ENCODE measurements at places on chromosomes 16 and 17.
A peak's percentile ranks its signal among the peaks of the same experiment; 100 is the strongest.

GRCh38 chr17:78979780-78980623 lies at the start of gene LGALS3BP:
Gene LGALS3BP, minus strand, starts transcription at chr17:78979923. Its CDS starts 2,732 bp downstream, at chr17:78977191.
- peak; percentile 78 for DNase-seq

DNA sequence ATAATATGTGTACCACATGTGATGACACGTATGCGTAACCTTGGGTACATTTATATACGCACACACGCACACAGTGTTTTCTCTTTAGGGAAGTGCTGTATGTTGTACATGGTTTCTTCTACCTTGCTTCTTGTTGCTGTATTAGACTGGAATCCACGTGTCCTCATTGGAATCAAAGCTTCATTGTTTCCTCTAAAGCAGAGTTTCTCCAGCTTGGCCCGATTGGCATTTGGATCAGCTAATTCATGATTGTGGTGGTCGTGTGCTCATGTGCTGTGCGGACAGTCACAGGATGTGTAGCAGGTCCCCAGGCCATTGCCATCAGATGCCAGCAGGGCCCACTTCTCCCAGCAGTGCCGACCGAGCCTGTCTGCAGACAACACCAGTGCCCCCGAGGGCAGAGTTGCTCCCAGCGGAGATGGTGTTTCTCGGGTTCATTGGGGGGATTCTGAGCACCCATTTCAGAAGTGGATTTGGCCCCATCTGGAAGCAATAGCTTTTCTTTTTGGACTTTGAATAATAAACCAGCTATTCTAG lies 148.4 kb downstream of the RPTOR start:
- no peak for DNase-seq

DNA sequence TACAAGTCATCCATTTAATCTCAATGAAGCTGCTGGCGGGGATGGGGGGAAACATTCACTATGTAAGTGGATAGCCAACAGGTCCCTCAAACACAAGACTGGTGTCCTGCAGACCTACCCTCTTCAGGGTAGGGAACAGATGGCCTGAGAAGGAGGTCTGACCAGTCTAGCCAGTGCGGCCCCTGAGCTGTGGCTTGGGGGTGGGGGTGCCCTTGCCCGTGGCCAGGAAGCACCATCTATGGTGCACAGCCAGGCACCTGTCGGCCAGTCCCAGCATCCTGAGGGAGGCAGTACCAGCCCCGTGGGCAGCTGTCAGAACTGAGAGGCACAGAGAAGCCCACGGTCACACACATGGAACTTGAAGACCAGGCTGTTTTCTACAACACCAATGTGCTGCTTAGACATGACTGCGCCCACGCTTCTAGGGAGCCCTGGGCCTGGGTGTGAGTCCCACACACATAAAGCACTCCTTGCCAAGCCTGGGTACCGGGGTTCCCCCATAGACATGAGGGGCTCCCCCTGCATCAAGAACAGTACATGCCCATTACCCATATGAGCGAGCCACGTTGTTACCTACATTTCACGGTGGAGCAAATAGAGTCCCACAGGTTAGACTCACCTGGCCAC lies 40.9 kb downstream of the RMI2 start:
- DNase-seq: no peak

GRCh38 chr16:23324727-23325126 lies 22.6 kb downstream of the SCNN1B start:
- DNase-seq: no peak

GRCh38 chr17:36198831-36199465 lies 2.4 kb upstream of the CCL3L1 start:
- DNase-seq: no peak

- no peak for DNase-seq
Measured at GRCh38 chr16:65828296-65828695, 538.2 kb upstream of the CDH5 start.

- DNase-seq: no peak
Measured at GRCh38 chr16:57637020-57637419, 8.6 kb downstream of the ADGRG1 start.

DNA sequence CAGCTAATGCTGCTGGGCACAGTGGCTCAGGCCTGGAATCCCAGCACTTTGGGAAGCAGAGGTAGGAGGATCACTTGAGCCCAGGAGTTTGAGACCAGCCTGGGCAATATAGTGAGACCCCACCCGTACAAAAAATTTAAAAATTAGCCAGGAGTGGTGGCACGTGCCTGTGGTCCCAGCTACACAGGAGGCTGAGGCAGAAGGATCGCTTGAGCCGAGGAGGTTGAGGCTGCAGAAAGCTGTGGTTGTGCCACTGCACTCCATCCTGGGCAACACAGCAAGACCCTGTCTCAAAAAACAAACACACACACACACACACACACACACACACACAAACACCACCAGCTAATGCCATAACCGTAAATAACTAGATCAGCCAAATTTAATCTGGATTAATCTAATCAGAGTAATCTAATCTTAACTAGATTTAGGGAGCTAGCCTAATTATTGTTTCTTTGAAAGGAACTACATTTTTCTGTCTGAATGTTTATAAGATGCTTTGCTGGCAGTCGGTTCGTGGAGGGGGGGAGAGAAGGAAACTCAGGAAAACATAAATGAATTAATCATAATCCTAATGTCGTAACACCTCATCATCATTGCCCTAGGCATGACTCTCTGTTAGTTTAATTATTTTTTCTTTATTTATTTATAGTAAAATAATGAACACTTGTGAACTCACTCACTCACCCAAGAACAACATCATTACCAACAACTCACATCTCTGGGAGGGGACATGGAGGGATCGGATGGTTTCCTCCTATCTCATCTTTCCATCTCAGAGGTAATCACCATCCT lies 12.5 kb upstream of the RBBP6 start:
- no peak for DNase-seq

DNA sequence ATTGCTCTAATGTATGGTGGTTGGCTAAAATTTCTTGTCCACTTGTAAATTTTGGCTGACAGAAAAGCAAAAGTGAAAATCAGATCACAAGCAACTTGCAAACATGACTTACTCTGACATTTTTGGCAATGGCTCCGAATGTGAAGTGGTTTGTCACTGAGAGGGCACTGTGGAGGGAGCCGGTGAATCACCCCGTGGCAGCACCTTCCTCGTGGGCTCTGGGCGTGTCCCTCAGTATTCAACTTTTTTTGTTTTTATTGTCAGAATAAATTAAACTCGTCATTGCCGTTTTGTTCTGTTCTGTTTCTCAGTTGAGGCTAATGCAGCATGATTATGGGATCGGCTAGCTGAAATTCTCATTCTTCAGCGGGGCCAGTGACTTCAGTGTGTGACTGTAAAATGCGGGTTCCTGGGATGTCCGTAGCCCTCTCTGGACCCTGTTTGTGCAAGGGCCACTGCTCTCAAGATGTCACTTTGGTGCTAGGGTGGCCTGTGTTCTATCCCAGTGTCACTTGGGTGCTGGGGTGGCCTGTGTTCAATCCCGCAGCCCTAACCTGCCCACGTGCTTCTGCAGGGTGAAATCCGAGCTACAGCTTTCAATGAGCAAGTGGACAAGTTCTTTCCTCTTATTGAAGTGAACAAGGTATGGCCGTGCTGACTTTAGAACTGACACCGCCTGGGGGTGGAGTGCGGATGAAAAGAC lies 48.8 kb downstream of the RPA1 start:
- no peak for DNase-seq

DNA sequence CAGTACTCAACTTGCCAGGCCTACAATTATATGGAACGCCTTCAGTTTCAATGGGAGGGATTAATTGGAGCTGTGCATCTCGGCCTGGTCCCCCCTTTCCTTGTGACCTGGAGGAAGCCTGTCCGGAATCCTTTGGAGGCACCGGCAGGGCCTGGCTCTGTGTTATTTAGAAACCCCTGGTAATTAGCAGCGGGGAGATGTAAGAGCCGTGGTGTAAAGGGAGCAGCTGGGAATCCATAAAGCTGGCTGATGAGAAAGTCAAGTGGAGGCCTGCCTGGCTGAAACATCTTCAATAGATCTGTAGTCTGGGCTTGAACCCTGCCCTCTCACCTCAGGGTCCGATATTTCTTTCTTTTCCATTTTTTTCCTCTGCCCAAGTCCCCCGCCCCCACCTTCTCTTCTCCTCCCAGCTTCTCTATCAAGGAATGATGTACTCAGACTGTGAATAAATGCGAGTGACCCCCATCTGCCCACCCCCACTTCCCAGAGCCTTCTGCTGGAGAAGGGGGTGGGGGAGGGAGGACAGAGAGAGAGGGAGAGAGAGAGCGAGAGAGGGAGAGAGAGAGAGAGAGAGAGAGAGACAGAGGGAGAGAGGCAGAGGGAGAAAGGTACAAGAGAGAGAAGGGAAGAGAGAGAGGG lies 495.5 kb upstream of the ZFHX3 start:
- DNase-seq: no peak

- no peak for DNase-seq
Measured at GRCh38 chr17:77034677-77035424, 105.9 kb upstream of the SEC14L1 start.

- no peak for DNase-seq
Measured at GRCh38 chr16:81633680-81634379, 145.3 kb upstream of the PLCG2 start.

- no peak for DNase-seq
Measured at GRCh38 chr16:75217389-75217851, 1.4 kb upstream of the CTRB1 start.

DNA sequence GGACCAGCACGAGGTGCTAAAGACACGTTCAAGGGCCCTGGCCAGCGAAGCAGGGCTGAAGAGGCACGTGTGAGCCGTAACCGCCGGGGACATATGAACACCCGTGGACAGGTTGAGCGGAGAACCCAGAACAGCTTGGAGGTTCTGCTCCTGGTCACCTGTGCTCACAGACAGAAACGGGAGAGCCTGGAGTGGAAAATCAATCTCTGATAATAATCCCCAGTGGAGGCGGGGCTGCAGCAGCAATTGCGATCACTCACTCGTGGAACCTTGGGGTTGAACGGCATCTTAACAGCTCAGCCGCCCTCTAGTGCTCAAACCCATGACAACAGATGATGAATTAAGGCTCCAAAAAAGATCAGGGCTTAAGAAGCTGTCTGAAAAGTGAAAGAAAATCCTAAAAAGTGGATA lies 25.6 kb downstream of the WIPI1 start:
- DNase-seq: peak; percentile 6

DNA sequence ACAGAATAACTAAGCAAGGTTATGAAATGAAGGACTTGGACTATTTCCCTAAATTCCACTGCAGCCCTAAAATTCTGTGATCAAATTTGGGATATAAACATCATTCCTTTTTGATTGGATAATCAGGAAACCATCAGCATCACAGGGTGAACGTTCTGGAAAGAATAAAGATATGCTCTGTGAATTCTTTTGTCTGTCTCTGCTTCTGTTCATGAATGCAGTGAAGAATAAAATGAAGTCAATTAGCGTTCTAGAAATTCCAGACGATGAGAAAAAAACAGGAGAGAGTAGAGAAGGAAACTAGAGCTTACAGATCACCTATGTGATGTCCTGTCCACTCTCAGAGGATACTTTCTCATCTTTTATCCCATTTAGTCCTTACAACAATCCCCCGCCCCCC lies 295.1 kb upstream of the SOX9 start:
- DNase-seq: no peak

DNA sequence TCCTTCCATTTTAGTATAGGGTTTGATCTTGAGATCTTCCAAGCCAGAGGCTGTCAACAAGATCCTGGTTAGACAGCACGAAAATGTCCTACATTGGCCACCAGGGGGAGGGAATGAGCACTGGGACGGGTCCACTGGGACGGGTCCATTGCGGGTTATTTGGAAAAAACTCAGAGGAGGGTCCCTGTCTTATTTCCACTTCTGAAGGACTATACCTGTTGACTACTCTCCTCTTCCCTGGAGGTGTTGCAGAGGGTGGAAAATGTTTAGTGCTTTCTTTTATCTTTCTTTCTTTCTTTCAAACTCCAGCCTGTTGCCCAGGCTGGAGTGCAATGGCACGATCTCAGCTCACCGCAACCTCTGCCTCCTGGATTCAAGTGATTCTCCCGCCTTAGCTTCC lies 2.5 kb downstream of the TTLL6 start:
- peak; percentile 44 for DNase-seq

- DNase-seq: no peak
Measured at GRCh38 chr17:67245694-67246402, 852 bp upstream of the HELZ start.

- DNase-seq: peak; percentile 54
Measured at GRCh38 chr17:42405963-42406495, 17.0 kb downstream of the CAVIN1 start.

DNA sequence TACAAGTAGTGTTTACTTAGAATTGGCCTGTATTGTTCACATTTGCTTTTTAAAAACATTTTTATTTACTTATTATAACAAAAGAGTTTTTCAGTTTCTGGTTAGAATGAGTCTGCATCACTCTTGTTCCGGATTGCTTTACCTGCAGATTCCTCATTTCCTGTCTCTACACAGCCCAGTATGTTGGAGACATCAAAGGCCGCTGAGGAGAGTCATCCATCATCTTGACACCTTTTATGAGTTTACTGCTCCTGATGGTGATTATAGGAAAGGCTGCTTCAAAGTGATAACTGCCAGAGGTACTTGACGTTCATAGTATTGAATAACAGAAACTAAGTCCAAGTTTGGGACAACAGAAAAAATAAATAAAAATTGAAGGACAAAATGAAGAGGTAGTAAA lies 490.5 kb upstream of the CA10 start:
- DNase-seq: no peak

DNA sequence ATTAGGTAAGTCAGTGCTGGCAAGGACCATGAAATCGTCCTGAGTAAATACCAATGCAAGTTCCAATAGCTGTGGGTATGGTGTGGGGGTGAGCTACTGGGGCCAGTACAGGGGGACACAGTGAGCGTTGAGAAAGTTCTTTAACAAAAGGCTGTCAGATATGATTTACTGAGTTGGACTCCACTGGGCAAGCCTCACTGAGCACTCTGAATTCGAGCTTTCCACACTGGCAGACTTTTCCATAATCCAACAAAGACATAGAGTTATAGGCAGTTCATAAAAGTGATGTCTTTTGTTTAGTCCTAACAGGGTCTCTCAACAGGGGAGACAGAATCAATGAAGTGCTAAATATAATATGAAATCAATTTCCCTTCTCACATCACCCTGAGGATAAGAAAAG lies 489.0 kb downstream of the KCNJ2 start:
- no peak for DNase-seq

GRCh38 chr17:74972107-74972972 lies at the start of gene HID1:
Gene HID1, minus strand, starts transcription at chr17:74972759. Its CDS starts 103 bp downstream, at chr17:74972656.
- DNase-seq: peak; percentile 9

GRCh38 chr16:13397126-13397525 lies 495.7 kb downstream of the SHISA9 start:
- DNase-seq: no peak

DNA sequence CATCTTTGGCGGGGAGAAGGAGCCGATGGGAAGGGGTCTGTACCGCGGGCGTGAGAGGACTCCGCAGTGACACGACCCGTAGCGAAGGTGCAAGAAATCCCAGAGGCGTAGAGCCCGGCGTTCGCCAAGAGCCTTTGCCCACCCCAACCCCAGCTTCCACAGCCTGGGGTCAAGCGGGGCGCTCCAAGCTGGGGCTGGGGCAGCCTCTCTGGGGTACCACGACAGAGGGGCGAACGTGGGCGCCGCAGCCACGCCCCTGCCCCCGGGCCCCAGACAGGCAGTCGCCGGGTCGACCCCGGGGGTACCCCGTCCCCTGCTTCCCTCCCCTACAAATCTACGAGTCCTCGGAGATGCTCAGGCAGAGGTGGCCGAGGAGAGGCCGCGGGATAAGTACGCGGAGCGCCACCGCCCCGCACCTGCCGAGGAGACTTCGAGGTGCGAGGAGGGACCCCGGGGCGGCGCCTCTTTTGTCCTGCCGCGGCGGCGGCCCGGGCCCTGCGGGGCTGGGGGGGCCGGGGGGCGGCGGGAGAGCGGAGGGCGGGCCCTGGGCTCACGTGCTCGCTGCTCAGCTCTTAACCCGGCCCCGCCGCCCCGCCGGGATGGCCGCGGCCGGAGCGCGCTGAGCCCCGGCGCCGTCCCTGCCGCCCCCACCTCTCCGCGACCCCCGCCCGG lies at the start of gene ADAM11:
Gene ADAM11, plus strand, starts transcription at position 575 of the 672 bp plus-strand sequence. CDS start 212 bp downstream, outside the sequence.
- no peak for DNase-seq

Measured in fibroblast of skin of back (primary cell).